ENCODE measurements at places on chromosomes 2 and 18.
A peak's percentile ranks its signal among the peaks of the same experiment; 100 is the strongest.

GRCh38 chr18:23798249-23798648 lies 109.0 kb downstream of the LAMA3 start:
- no peak for DNase-seq

DNA sequence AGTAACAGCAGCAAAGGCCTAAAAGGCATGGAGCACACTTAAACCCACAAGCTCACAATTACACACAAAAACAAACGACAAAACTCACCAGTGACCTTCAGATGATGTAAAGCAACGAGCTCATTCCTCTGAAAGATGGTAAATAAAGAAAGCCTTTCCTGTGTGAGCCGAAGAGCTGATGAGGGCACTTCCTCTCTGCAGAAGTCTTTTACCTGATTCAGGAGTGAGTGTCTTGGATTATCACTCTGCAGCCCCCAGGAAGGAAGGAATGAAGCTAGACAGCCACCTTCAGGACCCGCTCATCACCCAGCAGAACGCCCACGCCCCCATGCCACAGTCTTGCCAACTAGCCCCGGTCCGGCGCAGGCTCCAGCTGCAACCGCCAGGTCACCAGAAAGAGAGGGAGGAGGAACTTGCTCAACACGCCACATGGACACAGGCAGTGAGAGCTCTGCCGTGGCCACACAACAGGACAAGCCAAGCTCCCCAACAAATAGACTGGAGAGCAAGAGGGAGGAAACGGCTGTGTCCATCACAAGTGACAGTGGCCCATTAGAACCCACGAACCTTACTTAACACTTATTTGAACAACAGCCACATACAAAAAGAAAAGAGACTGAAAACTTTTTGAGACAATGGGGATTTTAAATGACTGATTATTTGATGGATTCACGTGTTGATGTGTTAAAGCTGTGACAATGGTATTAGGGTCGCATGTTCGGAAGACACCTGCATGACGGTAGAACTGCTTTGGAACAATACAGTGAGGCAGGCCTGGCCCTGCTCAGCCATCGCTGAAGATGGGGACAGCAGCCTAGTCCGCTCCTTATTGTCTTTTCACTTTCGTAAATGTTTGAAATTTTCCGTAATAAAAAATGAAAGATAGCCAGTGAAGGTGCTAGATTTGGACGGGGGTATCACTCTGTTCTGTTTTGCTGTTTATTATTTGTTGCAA lies 127.3 kb downstream of the HDAC4 start:
- no peak for DNase-seq

DNA sequence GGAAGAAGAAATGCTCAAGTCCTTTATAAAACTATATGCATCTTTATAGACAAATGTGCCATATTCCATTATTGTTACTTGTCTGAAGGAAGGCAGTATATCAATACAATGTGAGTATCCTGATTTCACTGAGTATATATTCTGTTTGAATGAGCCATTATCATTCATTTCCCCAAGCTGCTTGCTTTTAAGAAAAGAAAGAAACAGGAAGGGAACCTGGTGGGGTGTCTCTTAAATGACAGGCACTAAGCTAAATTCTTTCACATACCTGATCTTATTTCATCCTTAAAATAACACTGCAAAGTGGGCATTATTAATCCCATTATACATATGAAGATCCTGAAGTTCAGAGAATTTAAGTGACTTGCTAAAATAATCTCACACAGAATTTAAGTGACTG lies 307.9 kb downstream of the SLC8A1 start:
- no peak for DNase-seq

DNA sequence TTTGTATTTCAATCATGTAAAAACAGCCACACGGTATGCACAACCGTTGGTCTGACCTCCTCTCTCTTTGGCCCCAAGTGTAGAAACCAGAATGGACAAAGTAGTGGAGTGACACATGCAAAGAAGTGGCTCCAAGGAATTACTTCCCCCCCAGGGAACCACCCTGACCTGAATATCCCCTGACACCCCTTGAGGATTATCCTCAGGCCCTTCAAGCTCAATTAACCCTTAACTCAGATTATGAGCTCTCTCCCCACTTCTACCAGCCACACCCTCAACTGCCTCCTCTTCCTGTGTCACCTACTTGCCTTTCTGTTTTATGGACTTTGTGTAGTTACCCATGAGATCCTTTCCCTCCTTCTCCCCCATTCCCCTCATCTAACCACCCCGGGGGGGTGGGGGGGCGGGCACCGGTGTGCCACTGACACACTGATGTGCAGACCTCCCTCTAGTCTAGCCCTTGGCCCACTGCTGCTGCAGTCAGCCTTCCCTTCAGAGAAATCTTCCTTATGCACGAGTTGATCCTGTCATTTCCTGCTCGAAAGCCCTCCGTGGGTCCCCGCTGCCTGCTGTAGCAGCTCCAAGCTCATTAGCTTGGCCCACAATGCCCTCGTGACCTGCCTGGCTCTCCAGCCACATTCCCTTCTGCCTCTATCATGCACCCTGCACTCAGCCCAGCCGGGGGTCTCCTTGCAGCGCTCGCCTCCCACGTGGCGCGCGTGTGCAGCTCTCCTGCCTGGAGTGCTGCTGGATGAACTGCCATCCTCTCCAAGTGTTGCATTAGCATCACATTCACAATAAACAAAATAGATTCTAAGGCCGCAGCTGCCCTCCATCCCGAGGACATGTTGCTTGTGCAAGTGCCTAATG lies 40.1 kb upstream of the TMEM177 start:
- no peak for DNase-seq

- no peak for DNase-seq
Measured at GRCh38 chr2:128371248-128371630, 52.6 kb upstream of the HS6ST1 start.

GRCh38 chr2:178478130-178478438 lies 316 bp downstream of the FKBP7 start:
- no peak for DNase-seq

GRCh38 chr2:85399183-85399455 lies 11.0 kb downstream of the CAPG start:
- no peak for DNase-seq

- no peak for DNase-seq
Measured at GRCh38 chr2:37780387-37780676, 108.9 kb upstream of the CDC42EP3 start.

- DNase-seq: no peak
Measured at GRCh38 chr2:67717692-67718091, 320.6 kb downstream of the ETAA1 start.

- DNase-seq: no peak
Measured at GRCh38 chr2:191265311-191266170, 20.3 kb downstream of the MYO1B start.

- no peak for DNase-seq
Measured at GRCh38 chr2:47301277-47301618, 101.7 kb upstream of the MSH2 start.

GRCh38 chr2:147222506-147222905 lies 622.3 kb upstream of the ACVR2A start:
- no peak for DNase-seq

GRCh38 chr2:84704505-84705244 lies 176.2 kb downstream of the TRABD2A start:
- DNase-seq: no peak

- no peak for DNase-seq
Measured at GRCh38 chr18:9741793-9742523, 33.9 kb downstream of the RAB31 start.

- no peak for DNase-seq
Measured at GRCh38 chr2:163592954-163593622, 142.7 kb downstream of the FIGN start.

- DNase-seq: no peak
Measured at GRCh38 chr18:35964319-35964718, 8.2 kb upstream of the RMP24 start.

GRCh38 chr2:240288087-240288521 lies 147.4 kb upstream of the GPC1 start:
- no peak for DNase-seq

GRCh38 chr18:79135924-79136323 lies 66.7 kb downstream of the ATP9B start:
- DNase-seq: no peak

GRCh38 chr18:46301081-46301480 lies 196.9 kb downstream of the HAUS1 start:
- no peak for DNase-seq

DNA sequence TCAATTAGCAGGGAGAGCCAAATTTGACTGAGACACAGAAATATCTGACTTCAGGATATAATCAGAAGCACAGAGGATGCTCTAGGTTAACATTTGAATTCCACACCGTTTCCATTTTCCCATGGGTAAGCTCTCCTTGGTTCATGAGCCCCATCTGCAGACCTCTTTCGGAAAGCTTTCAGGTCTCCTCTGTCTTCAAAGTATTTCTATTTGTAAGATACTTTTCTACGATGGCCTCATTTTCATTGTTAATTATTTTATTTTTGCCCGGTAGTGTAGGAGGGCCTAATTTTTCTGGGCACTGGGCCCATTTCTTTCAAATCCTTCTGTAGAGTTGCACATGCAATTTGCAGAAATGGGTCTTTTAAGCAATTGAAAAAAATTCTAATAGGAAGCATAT lies 53.8 kb downstream of the LRPPRC start:
- DNase-seq: no peak

DNA sequence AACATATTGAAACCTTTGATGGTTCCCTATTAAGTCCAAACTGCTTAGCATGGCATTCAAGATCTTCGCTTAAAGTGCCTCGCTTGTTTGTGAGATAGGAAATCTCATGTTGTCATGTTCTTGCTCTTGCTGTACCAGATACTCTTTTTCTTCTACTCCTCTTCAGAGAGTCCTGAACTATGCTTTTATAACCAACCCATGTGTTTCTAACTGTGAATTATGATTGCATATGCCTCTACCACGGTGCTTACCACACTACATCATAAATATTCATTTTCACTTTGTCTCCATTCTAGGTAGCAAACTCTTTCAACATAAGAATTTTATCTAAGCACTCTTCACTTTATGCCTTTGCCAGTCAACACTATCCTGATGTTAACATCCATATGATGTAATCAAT lies 23.6 kb downstream of the STAT4 start:
- no peak for DNase-seq

- no peak for DNase-seq
Measured at GRCh38 chr2:208407667-208408066, 1.1 kb downstream of the PTH2R start.

DNA sequence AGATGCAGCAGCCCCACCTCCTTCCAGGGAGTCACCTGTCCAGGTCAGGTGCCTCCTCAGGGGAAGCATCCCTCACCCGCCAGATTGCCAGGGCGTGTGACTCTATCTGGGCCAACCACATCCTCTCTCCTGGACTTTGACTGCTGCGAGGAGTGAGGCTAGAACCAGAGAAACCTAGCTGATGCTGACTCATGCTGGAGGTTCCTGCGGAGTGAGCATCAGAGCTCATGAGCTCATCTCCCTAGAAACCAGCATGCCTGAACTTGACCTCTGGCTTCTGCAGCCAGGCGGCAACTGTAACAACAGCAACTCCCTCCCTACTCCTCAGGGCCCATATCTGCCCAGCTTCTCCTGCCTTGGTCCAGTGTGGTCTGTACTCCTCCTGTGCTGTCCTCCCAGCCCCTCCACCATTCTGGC lies 28.3 kb upstream of the NT5DC4 start:
- peak; percentile 51 for DNase-seq

GRCh38 chr18:56115071-56116015 lies 523.0 kb downstream of the TXNL1 start:
- DNase-seq: no peak

DNA sequence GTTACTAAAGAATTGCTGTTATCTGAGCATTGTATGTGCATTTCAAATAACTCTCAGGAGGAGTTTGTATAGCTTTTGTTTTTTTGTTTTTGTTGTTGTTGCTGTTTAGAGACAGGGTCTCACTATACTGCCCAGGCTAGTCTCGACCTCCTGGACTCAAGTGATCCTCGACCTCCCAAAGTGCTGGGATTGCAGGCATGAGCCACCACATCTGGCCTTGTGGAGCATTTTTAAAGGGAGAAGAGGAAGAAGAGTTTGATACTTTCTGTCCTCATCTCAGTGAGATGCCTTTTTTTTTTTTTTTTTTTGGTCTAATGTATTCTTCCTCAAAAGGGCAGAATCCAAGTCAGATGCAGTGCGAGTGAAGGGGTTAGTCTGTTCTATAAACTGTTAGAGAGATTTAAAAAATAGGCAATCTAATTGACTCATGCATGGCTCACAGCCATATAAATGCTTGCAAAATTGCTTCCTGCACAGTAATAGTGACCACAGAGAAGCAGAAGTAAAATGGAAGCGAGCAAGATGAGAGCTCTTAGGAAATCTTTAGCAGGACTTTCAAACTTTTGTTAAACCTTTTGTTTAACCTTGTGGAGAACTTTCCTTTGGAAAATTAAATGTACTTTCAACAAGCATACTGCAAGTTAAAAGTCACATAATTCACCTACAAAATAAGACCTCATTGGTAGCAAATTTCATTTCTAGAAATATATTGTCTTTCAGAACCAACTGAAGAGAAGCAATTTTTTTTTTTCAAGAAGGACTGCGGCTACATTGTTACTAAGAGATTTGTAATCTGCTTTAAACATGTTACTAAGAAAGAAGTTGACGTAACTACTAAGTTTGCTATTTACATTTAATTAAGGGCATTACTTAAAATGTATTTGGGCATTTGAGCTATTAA lies 52.3 kb upstream of the ROCK1 start:
- no peak for DNase-seq

DNA sequence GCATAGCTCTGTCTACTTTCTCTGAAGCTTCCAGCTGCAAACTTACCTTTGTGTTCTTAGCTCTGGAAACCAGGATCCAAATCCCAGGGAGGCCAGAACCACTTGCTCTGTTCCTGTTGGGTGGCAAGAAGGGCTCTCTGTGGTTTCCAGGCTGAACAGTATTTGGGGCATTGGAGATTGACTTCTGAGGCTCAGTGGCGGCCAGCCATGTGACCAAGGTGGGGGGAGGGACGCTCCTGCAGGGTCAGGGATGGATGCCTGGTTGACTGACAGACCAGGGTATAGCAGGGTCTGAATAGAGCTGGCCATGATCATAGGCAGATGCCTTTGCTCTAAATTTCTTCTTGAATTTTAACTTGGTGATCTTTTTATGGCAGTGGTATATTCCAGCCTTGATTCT lies 15.1 kb downstream of the SLC4A5 start:
- DNase-seq: no peak

DNA sequence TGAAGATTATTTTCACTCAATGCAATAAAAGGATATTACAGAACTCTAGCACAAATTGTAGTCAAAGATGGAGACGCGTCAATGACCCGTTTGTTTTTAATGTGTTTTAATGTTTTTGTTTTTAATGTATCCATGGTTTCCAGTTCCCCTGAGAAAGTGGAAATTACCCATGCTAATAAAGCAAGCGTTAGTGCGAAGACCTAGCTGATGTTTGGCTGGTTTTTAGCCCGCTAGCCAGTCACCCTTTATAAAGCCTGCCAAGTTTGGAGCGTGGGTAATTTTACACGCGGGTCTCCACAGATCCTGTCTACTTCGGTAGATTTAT lies 430 bp upstream of the CHMP1B start:
- no peak for DNase-seq

- DNase-seq: no peak
Measured at GRCh38 chr2:223723954-223724411, 113.4 kb downstream of the AP1S3 start.

DNA sequence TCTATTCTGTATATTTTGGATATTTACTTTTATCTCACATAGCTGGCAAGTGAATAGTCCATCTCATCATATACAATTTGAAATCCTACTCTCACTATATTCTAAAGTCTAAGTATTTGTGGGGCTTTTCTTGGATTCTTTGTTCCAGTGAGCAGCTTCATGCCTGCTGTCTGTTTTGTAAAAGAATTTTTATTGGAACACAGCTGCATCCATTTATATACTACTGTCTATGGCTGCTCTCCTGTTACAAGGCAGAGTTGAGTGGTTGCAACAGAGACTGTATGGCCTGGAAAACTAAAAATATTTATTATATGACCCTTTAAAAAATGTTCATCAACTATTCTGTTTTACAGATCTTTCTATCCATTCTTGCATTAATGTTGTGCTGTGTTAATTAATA lies 193.3 kb upstream of the KLHL14 start:
- DNase-seq: no peak

Measured in stimulated activated CD4-positive, alpha-beta T cell treated with anti-CD3 and anti-CD28 coated beads, Interleukin-15, amount 100 ng/mL, for 48 hours (primary cell).